ENCODE measurements at places on chromosomes 7 and 10.

- DNase-seq: no peak
Measured at GRCh38 chr10:4344492-4344994, 481.5 kb upstream of the AKR1E2 start.

DNA sequence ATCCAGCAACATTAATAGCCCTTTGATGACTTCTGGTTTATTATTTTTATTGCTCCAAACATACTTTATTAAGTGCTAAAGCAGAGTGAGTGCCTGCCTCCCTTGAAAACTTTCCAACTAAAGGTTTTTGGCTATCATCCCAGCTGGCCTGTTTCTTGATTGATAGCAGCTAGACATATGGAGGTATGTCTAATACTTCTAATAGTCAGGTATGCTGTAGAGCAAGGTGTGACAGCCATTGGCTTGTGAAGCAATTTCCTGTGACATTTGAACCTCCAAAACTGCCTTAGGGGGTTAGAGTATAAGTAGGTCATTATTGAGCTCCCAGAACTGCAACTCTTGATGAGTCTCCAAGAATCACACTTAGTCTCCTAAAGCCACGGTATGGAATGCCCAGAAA is 55.8 kb downstream of the LOXL4 start:
- DNase-seq: no peak

GRCh38 chr7:51789489-51789888 is 472.9 kb upstream of the COBL start:
- DNase-seq: peak; percentile 48

- DNase-seq: peak; percentile 14
Measured at GRCh38 chr10:4174197-4174596, 389.2 kb upstream of the KLF6 start.

- DNase-seq: no peak
Measured at GRCh38 chr7:73899731-73900142, 38.8 kb downstream of the TMEM270 start.

- DNase-seq: no peak
Measured at GRCh38 chr7:6500691-6501090, 50.6 kb downstream of the GRID2IP start.

All from DMS53 (cell line).